Suprapubic skin (tissue), 4 donors: ENCODE measurements at places on chromosomes 13 and 19. TPM values are rescaled to one million over a fixed set of nuclear protein-coding genes. Genes with fewer than 3 reads are reported as not detected.

GRCh38 chr13:100513171-100513570 is 75.4 kb downstream of the GGACT start:
- no peak for DNase-seq

DNA sequence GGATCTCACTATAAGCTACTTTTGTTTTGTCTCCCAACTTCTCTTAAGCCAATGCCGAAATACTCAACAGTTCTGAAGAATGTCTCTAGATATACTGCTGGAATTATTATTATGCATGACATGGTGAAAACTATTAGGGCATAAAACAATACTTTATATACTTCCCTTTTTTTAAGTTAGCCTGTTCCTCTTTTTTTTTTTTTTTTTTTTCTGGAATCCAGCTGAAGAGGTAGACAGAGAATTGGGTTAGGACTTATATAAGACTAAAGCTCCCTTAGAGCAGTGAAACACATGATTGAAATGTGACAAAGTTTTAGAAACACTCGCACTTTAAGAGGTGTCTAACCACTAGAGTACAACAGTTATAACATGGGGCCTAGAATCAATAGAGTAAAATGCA is 850.9 kb upstream of the PCDH9 start:
- no peak for DNase-seq

DNA sequence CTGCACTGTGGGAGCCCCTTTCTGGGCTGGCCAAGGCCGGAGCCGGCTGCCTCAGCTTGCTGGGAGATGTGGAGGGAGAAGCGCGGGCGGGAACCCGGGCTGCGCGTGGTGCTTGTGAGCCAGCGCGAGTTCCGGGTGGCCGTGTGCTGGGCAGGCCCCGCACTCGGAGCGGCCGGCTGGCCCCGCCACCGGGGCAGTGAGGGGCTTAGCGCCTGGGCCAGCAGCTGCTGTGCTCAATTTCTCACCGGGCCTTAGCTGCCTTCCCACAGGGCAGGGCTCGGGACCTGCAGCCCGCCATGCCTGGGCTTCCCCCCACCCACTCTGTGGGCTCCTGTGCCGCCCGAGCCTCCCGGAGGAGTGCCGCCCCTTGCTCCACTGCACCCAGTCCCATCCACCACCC is 669.1 kb downstream of the PCDH9 start:
- no peak for DNase-seq

- DNase-seq = no peak
Observed at GRCh38 chr13:75763512-75763911, 127.4 kb downstream of the LMO7 start.

Gene PCDH9
- 1.1 TPM for total RNA-seq

GRCh38 chr13:90910018-90910639 is 437.4 kb upstream of the MIR17HG start:
- no peak for DNase-seq

Gene CLEC11A
- 5.8 TPM for total RNA-seq

Gene IGLON5
- not detected for total RNA-seq

- DNase-seq = no peak
Observed at GRCh38 chr13:41267106-41267505, 3.7 kb upstream of the MTRF1 start.

Gene GAMT
- 27.8 TPM for total RNA-seq

Gene FPR1
- total RNA-seq = 1.7 TPM

DNA sequence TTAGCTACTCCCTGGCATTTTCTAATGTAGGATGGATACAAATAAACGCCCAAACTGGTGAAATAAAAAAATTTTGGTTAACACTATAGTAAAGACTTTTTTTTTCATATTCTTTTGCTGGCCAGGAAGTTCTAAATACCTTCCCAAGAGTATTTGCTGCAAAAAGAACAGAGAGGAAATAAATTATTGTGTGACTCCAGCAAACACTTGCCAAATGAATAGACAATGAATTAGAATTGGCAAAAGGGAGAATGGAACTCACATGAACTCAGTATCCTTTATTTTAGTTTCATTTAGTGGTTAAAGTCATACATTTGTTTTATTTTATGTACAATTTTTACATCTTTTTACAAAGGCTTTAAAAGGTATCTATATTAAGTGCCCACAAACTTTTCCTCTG is 58.1 kb downstream of the LACC1 start:
- no peak for DNase-seq

- no peak for DNase-seq
Observed at GRCh38 chr19:367561-367960, 23.0 kb upstream of the MIER2 start.

Gene PROZ
- total RNA-seq = not detected

Gene NANOS3
- not detected for total RNA-seq

Gene ANGPTL8
- total RNA-seq = not detected

Gene C19orf33
- total RNA-seq = 393 TPM

Gene SAFB2
- 29.0 TPM for total RNA-seq

DNA sequence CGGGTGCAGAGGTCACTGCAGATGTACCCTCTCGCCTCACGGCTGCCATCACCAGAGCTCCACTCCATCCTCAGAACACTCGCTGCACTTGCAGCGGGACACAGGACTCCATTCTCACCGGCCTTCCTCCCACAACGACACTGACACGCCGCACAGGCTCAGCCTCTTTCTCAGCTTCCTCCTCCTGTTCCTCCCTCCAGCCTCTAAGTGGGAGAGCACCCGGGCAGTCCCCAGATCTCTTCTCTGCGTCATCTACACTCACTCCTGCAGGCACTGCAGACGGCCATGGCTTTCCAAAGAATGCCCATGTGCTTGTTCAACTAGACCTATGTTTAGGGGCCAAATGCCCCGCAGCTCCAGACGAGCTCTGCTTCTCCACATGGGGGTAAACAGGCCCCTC is 14.3 kb upstream of the FKRP start:
- DNase-seq = no peak

Gene CAPNS1
- total RNA-seq = 77.3 TPM

DNA sequence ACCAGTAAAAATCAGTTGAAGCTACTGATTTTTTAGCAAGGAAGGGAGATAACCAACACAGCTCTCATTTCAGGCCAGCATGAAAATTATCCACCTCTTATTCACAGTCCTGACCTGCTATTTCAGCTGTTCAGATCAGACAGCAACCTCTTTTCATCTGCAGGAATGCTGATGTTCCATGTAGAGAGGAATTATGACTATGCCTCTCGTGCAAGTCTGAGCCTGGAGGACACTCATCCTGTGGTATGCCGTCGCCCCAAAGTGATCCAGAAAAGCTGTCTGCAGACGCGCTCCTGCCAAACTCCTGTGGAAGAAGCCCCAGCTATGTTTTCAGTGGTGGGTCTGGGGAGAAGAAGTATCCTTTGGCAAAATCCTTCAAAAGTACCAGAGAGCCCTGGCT is 563.5 kb upstream of the SLITRK1 start:
- DNase-seq = no peak

Gene IL4I1
- 0.89 TPM for total RNA-seq

DNA sequence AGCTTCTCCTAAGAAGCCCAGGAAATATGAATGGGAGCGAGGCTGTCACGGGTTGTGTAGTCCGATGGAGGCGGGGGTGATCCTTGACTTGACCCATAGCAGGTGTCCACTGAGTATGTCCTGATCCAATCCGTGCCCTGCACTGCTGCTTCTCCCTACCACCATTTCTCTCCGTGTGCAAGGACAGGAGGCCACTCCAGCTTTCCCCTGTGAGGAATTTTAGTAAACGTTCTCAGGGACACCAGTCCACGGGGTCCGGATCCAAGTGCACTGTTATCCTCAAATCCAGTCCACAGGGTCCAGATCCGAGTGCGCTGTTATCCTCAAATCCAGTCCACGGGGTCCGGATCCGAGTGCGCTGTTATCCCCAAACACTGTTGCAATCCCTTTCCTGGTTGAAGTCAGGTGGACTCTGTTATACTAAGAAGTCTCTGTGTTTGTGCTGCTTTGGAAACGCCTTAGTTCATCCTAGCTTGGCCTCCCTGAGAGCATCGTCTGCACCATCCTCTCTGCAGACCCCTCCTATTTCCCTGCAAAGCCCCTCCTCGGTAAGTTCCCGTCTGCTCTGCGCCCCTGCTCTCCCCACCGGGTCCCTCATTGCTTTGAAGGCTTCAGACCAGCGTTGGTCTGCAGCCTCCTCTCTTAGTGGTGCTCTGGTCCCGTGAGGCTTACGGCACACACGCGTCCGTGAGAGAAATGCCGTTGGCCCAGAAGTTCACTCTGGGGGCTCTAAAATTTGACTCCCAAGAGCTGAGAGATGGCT is 303.5 kb downstream of the TEX29 start:
- no peak for DNase-seq
